ENCODE measurements at places on chromosomes 6 and 20. TPM values are rescaled to one million over a fixed set of nuclear protein-coding genes. Genes with fewer than 3 reads are reported as not detected.

GRCh38 chr6:88764081-88764480 is 199.3 kb downstream of the RNGTT start:
- DNase-seq: no peak

- DNase-seq: no peak
Measured at GRCh38 chr6:100342830-100343229, 121.9 kb downstream of the SIM1 start.

The CNR1 gene
- polyA plus RNA-seq: not detected

DNA sequence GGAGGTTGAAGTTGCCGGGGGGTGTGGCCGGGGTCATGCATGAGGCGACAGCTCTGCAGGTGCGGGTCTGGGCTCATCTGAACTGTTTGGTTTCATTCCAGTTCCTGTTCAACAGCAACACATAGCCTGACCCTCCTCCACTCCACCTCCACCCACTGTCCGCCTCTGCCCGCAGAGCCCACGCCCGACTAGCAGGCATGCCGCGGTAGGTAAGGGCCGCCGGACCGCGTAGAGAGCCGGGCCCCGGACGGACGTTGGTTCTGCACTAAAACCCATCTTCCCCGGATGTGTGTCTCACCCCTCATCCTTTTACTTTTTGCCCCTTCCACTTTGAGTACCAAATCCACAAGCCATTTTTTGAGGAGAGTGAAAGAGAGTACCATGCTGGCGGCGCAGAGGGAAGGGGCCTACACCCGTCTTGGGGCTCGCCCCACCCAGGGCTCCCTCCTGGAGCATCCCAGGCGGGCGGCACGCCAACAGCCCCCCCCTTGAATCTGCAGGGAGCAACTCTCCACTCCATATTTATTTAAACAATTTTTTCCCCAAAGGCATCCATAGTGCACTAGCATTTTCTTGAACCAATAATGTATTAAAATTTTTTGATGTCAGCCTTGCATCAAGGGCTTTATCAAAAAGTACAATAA is 72.5 kb downstream of the PTPN1 start:
- no peak for DNase-seq

DNA sequence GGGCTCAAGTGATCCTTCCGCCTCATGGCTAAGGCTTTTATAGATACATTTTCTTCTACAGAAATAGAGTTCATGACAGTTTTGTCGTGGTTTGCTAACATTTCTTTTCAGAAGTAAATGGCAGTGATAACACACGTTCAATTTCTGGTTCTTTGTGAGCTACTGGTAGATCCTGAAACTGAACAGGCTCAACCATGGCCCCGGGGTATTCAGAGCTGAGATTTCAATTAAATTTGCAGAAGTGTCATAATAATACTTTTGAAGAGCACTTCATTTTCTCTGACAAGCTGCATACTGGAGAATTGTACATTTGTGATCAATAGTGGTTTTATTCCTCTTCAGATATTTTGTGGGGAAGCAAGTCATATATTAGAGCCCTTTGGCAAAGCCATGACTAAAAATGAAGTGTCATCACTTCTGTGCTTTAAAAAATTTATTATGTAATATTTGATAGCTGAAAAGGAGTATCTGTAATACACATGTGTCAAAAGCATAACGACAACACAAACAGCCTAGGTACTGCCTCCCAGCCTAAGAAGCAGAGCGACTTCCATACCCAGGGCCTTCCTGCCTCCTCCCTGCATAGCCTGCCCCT is 84.3 kb upstream of the SCP2D1 start:
- no peak for DNase-seq

DNA sequence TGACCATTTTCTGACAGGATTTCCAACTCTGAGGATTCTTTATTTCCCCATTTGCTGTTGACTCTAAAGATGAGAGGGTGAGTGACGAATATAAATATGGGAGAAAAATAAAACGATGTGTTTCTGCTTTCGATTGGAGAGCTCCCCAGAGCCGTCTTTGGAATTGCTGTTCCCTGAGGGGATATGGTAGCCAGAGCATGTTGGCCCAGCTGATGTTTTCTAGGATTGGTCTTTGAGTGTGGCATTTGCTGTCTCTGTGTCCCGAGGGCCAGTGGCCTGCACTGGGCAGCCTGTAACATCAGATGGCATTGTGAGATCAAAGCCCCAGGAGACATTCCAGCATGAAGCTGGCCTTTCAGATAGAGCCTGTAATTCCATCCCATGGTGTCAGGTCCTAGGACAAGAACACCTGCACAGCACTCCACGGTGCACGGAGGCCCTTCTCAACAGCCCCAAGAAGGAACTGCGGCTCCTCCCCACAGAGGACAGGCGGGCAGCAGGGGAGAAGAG is 26.7 kb downstream of the PKIG start:
- no peak for DNase-seq

DNA sequence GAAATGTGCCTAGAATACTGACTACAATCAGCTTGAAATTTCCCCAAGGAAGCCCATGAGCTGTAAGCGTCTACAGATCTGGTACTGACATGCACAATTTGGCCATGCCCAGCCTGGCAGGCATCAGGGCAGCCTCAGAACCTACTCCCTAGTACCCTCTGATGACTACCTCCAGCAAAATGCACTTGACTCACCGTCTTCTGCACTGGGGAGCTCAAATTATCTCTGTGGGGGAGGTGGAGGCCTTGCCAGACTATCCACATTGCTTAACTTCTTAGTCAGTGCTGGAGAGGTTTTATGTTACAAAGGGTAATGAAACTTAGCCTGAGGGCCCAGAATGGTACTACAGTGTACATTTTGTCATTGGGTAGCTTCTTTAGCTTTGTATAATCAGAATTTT is 126.0 kb upstream of the ADGRF1 start:
- no peak for DNase-seq

The POU3F2 gene
- polyA plus RNA-seq: not detected

DNA sequence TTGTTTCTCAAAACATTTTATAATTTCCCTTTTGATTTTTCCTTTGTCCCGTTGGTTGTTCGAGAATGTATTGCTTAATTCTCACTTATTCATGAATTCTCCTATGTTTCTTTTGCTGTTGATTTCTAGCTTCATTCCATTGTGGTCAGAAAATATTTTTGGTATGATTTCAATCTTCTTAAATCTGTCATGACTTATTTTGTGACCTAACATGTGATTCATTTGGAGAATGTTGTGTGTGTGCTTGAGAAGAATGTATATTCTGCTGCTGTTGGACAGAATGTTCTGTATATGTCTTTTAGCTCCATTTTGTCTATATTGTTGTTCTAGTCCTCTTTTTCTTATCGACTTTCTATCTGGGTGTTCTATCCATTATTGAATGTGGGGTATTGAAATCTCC is 286.2 kb upstream of the RNF217 start:
- DNase-seq: no peak

GRCh38 chr6:90643381-90643780 is 56.5 kb upstream of the MAP3K7 start:
- no peak for DNase-seq

DNA sequence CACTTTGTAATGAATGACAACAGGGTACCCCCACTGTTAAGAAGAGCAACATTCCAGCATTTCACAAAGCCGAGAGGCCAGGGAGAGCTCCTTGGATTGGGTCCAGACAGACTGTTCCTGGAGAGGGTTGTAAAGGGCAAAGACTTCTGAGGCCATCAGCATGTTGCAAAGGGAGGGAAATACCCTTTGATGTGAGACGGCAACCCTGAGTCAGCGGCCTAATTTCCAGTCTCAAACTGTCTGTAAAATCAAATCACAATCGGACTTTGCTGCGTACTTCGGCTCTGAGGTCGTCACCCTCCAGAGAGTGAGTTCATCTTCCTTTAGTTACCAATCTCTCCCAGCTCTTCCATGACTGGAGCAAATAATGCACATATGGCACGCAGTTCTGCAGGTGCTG is 101.0 kb upstream of the DTNBP1 start:
- DNase-seq: no peak

DNA sequence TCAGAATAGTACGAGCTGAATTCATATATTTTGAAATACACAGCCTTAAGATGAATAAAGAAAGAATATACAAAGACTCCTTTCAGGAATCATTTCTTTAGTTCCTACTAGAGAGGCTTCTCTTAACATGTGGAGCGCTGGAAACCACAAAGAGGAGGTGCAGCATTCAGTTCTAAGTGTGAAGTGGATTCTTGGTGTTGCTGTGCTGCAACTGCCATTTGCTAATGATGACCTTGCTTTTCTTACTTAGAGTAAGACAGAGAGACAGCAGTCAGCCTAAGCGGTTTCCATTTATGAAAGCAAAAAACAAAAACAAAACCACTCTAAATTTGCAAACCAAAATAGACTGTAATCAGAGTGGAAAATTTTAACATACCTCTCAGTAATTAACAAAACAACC is 629.0 kb downstream of the EPHA7 start:
- no peak for DNase-seq

The SNAP25 gene
- polyA plus RNA-seq: not detected

- no peak for DNase-seq
Measured at GRCh38 chr20:46062151-46062550, 27.6 kb downstream of the NCOA5 start.

GRCh38 chr6:81739230-81740195 is 13.0 kb downstream of the TENT5A start:
- DNase-seq: no peak

The FLRT3 gene
- not detected for polyA plus RNA-seq

DNA sequence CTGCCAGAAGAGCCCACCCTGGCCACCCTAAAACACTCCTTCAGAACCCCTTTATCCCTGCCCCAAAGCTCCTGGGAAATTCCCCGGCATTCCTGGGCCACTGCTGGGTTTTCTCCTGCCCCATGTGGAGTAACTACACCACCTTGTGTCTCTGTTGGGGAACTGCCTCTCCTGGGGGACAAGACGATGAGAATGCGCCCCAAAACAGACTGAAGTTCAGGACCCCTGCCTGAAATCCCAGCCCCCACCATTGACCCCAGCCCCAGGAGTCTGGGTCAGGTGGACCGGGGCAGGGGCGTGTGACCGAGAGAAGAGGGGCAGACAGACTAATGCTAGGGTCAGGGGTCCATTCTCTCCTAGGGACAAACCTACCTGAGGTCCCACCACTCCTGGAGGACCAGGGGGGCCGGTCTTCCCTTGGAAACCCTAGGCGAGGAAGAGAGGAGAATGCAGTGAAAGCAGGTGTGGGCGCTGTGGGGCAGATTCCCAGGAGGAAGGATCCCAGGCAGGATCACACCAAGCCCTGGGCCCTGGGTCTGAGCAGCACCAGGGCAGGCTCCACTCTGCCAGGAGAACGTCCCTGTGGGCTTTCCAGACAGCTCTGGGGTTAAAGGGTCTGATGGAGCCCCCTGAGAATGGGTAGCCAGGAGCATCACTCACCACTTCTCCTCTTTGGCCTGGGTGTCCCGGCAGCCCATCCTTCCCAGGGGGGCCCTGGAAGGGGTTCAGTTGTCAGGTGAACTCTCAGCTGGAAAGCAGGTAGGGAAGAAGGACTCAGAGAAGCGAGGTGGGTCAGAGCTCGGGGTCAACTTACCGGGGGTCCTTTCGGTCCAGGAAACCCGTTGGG is 19.4 kb downstream of the COL11A2 start:
- DNase-seq: no peak

The BAK1 gene
- polyA plus RNA-seq: 41.6 TPM

The DEFB124 gene
- polyA plus RNA-seq: not detected

The RGL2 gene
- polyA plus RNA-seq: 10.0 TPM

GRCh38 chr20:38137441-38138037 is 27.5 kb downstream of the TGM2 start:
- DNase-seq: no peak

The KCNK16 gene
- not detected for polyA plus RNA-seq

The C4A gene
- 0.17 TPM for polyA plus RNA-seq

The THBD gene
- 0.05 TPM for polyA plus RNA-seq

DNA sequence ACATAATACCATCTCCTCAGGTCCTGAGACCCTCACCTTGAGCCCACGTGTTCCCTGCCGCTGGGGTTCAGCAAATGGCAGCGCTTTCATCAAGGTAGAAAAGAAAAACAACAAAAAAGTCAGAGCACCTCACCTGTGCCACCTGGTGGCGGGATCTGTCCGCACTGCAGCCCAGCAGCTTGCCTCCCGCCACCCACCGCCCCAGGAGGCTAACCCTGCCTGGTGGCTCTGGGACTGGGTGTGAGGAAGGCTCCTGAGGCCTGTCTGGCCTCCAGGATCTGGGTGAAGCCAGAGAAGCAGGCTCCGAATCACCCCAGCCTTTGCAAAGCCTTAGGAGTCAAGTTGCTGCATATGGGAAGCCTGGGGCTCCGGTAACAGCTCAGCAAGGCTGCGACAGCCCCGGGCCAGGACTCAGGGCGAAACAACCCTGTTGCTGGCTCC is 270.8 kb downstream of the BMP7 start:
- DNase-seq: no peak

DNA sequence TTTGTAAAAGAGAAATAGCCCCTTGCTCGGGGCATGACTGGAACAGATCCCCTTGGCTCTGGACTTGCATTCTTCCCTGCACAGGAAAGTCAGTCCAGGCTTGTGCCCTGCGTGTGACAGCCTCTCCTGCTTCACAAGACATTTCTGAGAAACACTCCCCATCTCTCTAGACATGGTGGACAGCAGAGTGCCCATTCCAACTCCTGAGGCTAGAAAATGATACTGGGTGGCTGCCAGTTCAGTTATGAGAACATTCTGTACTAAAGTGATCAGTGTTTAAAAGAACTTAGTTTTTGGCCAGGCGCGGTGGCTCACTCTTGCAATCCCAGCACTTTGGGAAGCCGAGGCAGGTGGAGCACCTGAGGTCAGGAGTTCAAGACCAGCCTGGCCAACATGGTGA is 41.3 kb downstream of the TGM3 start:
- no peak for DNase-seq

DNA sequence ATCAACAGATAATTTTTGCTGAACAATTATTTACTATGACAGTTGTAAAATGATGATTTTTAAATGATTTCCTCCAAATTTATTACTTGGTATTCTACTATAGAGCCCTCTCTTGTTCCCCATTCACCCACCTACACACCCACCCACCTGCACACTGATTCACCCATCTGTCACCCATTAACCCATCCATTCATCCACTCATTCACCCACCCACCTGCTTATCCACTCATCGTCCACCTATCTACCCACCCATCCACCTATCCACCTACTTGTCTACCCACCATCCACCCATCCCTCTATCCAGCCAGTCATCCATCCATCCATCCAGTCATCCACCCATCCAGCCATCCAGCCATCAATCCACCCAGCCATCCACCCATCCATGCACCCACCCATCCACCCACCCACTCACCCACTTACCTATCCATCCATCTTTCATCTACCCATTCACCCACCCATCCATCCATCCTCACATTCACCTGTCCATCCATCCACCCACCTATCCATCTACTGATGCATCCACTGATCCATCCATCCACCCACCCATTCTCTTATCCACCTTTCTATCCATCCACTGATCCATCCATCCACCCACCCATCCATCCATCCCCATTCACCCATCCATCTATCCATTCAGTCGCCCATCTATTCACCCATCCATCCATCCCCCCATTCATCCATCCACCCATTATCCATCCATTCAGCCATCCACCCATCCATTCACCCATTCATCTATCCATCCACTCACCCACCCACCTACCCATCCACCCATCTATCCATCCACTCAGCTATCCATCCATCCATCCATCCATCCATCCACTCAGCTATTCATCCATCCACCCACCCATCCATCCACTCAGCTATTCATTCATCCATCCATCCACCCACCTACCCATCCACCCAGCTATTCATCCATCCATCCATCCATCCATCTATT is 72.0 kb downstream of the SYNJ2 start:
- DNase-seq: no peak

All from CD4-positive, alpha-beta memory T cell (primary cell).